ENCODE measurements at places on chromosomes 7 and 10.

DNA sequence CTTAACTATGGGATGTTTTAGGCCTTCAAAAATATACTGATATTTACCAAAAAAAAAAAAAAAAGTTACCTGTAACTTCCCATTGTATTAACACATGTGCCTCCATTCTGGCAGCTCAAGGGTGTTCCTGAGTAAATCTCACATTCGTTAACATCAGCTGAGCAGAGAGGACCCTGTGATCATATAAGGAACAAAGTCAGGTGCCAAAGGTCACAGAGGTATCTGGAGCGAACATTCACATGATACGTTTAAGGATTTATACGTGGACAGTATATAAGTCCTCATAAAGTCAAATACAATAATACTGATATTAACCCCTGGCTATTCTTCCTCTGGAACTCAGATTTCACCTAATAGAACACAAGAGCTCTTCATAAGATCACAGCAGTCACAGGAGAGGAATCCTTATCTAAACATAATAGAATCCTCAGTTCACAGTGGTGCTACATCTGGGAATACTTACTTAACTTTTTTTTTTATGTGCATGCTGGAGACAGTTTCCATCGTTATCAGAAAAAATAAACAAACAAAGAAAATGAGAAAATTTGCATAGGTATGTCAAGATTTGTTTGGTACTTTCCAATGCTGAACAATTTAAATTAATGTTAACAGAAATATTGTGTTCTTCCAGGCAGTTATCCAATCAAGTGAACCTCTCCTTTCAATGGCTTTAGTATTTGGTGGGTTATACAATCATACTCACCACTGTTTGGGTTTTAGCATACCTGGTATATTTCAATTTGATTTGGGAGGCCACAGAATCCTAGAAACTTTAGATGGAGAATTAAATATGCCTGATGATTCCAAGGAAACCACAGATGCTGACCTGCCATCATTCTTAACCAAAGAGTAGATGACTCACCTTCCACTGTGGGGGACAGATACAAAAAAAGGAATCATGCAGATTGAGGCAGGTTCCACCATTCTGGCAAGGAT lies 6.6 kb downstream of the CUBN start:
- DNase-seq = no peak

GRCh38 chr10:8908013-8908412 lies 853.5 kb downstream of the GATA3 start:
- no peak for DNase-seq

DNA sequence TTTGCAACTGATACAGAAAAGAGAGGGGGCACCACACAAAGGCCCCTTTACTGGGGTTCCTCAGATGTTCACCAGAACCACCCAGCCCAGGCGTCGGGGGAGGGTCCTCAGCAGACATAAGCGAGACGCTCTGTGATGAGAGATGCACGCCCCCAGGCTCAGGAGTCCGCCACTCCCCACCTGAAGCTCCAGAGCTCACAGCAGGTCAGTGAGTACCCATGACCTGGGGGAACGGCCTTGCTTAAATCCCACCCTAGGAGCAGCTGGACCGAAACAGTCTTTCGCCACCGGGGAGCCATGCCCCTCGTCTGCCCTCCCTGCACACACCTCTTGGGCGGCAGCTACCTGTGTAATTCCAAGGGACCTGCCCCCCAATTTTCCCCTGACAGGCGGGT lies 2.8 kb downstream of the CRYGN start:
- DNase-seq = no peak

DNA sequence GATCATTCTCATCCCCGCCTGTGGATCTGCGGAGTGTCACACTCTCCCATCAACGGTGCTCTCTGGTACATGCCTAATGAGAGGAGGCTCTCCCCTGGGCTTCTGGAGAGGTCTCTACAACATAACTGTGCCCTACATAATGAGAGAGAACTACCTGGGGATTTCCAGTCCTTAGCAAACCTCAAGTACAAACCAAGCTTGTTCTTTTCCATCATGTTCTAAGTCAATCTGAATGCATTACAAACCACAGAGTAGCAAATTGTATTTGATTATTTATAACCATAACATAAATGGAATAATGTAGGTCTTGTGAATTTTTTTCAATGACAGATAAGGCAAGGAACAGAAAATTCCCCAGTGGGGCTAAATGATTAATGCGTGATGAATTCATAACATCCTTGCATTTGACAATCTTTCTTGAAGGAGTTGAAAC lies 412.4 kb upstream of the NRP1 start:
- DNase-seq = no peak

DNA sequence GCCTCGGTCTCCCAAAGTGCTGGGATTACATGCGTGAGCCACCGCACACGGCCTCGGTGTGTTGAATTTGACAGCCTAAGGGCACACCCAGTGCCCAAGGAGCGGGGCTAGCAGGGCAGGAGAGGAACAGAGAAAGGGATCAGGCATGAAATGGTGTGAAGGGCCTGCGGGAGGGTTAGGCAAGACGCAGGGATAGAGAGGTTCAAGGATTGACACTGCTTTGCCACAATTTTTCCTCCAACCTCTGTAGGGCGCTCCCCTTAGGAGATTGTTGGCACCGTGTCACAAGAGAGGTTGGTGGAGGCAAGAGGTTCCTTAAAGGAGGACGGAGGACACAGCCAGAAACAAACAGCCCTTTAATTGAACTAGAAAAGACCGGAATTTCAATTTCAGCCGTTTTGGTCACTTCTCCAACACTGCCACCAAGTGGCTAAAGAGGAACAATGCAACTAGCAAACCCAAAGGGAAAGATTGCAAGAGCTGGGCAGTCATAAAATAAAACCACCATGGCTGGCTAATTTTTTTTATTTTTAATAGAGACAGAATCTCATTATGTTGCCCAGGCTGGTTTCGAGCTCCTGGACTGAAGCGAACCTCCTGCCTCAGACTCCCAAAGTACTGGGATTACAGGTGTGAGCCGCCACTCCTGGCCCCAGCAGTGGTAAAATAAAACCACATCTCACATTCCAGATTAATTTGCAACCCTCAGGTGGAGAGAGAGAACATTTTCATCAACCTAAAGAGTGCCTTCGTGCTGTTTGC lies 6.9 kb upstream of the CREB3L2 start:
- DNase-seq = no peak

Data from esophagus squamous epithelium (tissue), 5 donors.